ENCODE measurements at places on chromosomes 5 and 9. TPM values are rescaled to one million over a fixed set of nuclear protein-coding genes. Genes with fewer than 3 reads are reported as not detected.

DNA sequence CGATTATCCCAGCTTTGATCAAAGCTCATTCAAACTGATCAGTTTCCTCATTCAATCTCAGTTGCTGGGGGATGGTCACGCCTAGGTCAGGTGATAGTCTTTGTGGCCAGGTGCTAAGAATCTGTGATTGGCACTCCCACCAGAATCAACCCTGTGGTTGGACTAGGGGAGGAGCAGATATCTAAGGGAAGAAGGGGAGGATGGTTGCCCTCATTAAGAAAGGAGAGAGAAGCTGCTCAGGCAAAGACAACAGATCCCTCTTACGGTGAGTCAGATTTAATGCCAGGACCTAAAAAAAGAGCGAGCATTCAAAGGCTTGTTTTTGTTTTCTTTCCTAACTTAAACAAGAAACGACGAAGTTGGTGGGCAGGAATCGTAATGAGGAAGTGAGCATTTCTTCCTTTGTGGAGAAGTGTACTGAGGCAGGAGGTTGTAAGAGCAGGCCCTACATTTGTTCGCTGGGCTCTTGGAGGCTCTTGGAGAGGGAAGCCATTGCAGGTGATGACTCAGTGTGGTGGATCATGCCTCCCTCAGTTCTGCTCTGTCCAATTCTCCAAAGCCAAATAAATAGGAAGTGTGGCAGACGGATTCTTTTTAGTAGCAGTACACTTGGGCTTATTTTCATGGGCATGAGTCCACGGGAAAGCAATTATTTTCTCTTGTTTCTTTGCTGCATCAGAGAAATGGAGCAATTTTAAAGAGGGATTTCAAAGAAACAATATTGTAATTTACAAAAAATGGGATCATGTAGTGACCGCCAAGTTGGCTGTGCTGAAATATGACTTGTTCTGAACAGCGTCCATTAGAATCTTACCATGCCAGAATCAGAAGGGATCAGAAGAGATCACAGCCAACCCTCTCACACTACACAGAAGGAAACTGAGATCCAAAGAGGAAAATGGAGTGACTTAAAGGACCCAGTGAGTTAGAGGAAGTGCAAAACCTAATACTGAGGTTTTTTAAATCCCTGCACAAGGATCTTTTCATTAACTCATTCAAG is 18.7 kb upstream of the TGFBR1 start:
- no peak for DNase-seq

Gene BTF3
- 1,026 TPM for polyA plus RNA-seq

Gene NSA2
- 296 TPM for polyA plus RNA-seq

DNA sequence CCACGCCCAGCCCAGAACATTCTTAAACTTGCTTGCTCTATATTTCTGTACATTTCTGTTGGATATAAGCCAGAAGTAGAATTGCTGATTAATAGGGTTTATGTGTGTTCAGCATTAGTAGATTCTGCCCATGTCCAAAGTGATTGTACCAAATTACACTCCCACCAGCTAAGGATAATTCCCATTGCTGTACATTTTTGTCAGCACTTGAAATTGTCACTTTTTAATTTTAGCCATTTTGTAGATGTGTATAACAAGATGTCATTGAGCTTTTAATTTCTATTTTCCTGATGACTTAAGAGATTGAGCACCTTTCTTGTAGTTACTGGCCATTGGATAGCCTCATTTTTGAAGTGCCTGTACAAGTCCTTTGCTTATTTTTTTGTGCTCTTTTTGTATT is 46.4 kb downstream of the AQP7 start:
- DNase-seq, result no peak

DNA sequence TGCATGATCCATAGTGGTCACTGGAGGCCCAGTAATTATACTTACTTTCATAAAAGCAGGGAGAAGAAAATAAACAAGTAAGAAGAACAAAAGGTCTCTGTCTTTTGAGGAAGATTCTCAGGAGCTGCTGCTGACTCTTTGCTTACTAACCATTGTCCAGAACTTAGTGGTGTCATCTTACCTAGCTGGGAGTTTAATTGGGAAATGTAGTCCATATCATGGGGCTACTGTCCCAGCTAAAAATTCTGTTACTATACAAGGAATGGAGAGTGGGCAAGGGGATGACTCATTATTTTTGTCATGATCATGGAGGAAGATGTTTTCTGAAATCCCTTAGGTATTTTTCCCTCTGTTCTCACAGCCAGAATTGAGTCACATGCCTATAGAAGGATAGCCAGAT is 639.3 kb downstream of the MTRR start:
- no peak for DNase-seq

GRCh38 chr9:89277454-89277853 is 33.5 kb upstream of the CKS2 start:
- no peak for DNase-seq

- no peak for DNase-seq
Observed at GRCh38 chr9:120919843-120920805, 6.5 kb downstream of the TRAF1 start.

DNA sequence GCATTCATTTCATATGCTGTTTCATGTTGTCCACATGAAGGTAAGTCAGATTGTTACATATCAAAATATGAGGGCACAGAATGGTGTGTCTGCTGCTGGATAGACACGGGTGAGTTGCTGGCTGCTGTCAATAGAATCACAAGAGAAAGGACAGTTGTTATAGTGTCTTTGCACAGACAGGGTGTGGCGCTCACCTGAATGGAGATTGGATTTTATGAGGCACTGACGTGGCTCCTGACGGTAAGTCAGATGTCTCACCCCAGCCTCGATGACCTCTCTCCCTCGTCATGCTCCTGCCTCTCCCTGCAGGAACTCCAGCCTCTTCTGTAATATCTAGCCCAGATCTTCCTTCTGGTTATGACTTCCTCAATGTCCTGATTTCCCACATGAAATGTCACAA is 75.4 kb upstream of the SELENOP start:
- no peak for DNase-seq

GRCh38 chr5:174935854-174936474 is 211.6 kb downstream of the MSX2 start:
- peak; percentile 56 for DNase-seq

DNA sequence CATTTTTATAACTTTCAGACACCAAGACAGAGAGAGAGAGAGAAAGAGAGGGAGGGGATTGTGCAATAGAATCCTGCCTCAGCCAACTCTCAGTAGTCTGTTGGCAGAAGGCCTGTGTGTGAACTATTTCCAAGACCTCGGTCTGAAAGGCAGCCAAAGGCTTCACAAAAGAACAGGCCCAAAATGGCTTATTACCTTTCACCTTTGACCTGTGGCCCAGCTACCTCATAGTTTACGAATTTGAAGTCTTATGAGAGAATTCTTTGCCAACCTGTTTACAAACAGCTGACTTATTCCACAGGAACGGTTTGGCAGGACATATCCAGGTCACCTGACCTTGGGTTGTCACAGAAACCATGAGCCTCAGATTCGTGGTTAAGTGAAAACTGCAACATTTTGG is 48.6 kb downstream of the NR2F1-AS1 start:
- peak; percentile 91 for DNase-seq

GRCh38 chr5:158209219-158209908 is 350.4 kb upstream of the CLINT1 start:
- no peak for DNase-seq

Measured in right lung (tissue), 10 donors.